ENCODE measurements at places on chromosomes 16 and 17. TPM values are rescaled to one million over a fixed set of nuclear protein-coding genes. Genes with fewer than 3 reads are reported as not detected.

The KIFC3 gene
- 2.7 TPM for total RNA-seq

The KRTAP4-3 gene
- not detected for total RNA-seq

The SCN4A gene
- total RNA-seq = 0.14 TPM

The BCL6B gene
- 0.41 TPM for total RNA-seq

The KRTAP1-5 gene
- not detected for total RNA-seq

The CSH2 gene
- total RNA-seq = not detected
